ENCODE measurements at places on chromosomes 7 and 10. TPM values are rescaled to one million over a fixed set of nuclear protein-coding genes. Genes with fewer than 3 reads are reported as not detected.

CXCL12 gene
- 17.7 TPM for total RNA-seq

PRPS1L1 gene
- total RNA-seq, result not detected

ITGB8 gene
- 41.0 TPM for total RNA-seq

SRGN gene
- 183 TPM for total RNA-seq

PNLIPRP3 gene
- total RNA-seq, result not detected

GAD2 gene
- not detected for total RNA-seq

TEX47 gene
- total RNA-seq, result not detected

SPDYE2B gene
- not detected for total RNA-seq

LAMTOR4 gene
- 64.1 TPM for total RNA-seq

SFTPA1 gene
- not detected for total RNA-seq

SLC13A1 gene
- not detected for total RNA-seq

TRPV5 gene
- not detected for total RNA-seq

IKZF1 gene
- total RNA-seq, result not detected

SYT15B gene
- 0.39 TPM for total RNA-seq

CPXM2 gene
- 52.1 TPM for total RNA-seq

ANKRD2 gene
- 1.0 TPM for total RNA-seq

LEP gene
- total RNA-seq, result 0.11 TPM
